Stimulated activated effector memory CD8-positive, alpha-beta T cell treated with anti-CD3 and anti-CD28 coated beads, Interleukin-12 subunit alpha, Interleukin-12 subunit beta, amount 100 ng/mL, for 72 hours (primary cell): ENCODE measurements at places on chromosomes 7 and 10.

DNA sequence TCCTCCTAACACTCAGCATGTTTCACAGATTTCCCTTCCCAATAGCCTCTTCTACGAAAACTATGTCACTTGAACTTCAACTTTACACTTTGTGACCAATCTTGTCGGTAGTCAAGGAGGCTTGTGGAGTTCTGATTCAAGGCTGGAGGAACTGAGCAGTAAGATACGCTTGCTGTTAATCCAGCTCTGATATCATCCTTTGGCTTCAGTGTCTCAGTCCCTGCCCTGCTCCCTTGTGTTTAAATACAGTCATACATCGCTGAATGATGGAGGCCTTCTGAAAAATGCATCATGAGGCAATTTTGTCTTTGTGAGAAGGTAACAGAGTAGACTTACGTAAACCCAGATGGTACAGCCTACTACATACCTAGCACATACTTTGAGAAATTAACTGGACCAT lies 173.6 kb downstream of the RNF133 start:
- no peak for DNase-seq

GRCh38 chr10:113455947-113456346 lies 96.9 kb upstream of the HABP2 start:
- DNase-seq: no peak

DNA sequence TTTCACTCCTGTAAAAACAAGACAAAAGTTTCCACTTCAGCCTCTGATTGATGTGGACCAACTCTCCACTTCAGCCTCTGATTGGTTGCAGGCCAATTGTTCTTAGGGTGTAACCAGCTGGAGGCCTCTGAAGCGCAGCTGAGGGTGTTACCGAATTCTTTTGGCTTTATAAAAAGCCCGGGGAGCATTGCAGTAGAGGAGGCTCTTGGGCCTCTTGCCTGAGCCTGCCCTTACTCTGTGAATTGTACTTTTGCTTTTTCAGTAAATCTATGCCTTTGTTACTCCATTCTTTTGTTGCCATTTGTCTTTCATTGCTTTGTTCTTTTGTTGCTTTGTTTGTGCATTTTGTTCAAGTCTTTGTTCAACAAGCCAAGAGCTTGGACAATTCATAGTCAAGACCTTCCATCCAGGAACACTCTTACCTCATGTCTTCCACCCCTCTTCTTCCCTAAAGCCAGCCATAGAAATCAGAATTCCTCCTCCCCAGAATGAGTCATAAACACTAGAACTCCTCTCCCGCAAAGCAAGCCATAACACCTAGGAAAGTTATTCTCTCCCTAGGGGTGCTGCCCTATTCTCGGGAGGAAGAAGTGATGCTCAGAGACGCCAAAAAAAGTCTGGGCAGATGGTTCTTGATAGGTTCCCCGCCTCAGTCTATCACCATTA lies 53.5 kb upstream of the ARMC3 start:
- DNase-seq: no peak

DNA sequence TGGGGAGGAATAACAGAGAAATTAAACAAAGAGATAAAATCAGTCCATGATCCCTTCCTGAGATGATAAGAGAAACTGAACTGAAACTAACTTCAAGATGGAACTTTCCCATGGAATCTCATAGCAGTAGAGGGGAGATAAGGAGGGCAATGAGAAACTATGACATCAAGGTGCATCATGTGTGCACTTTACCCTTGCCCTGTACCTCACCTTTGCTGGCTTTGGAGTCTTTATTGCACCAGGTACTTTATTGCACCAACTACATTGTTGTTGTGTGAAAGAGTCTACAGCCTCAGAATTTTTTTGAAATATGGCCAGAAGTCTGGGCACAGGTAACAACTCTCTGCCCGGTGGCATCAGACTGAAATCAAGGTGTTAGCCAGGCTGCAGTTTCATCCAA lies 11.2 kb upstream of the SMC3 start:
- DNase-seq: no peak

- no peak for DNase-seq
These were observed 25.1 kb downstream of the TSPAN12 start for GRCh38 chr7:120832803-120833202.

DNA sequence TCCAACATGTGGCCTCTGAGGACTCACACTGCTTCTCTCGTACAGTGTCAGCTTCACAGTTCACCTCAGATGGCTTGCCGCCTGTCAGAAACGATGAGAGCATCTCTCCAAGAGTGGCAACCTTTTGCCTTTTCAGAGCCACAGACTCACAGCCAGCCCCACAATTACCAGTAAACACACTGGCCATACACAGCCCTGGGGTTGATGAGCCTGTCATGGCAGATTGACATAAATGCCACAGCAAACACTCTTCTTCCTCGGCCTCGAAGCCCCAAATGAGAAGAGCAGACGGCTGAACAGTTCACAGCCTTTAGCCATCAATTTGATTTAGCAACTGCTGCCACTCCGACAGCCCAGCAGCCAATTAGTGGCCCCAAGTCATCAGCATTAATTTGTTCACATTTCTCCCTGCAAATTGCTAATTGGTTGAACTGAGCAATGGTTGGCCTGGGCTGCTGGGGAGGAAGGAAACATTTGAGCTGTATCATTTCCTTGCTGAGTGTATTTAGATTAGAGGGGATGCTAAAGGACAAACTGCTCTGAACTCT lies 1142.9 kb downstream of the SORCS3 start:
- no peak for DNase-seq

DNA sequence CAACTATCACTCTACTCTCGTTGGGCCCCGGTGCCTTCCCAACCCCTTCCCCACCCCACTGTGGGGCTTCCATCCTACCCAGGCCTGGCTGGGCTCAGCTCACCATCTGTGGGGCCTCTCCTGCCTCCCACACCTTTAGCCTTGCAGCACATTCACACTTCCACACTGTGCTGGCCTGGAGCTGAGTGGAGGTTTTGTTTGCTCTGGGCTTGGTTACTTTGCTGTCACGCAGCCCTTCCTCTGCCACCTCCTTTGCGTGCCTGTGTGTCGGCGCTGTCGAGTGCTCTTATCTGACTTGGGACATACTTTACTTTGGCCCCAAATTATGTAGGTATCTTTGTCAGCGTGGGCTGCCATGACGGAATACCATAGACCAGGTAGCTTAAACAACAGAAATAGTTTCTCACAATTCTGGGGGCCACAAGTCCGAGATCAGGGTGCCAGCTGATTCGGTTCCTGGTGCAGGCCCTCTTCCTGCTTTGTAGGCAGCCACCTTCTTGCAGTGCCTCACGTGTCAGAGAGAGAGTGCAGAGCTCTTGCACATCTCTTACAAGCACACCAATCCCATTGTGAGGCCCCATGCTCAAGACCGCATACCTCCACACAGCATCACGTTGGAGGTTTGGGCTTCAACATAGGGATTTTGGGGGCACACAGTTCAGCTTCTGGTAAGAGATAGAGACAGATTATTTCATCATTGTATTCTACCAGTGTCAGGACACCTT lies 89.0 kb downstream of the CUL1 start:
- no peak for DNase-seq

GRCh38 chr10:47192273-47192672 lies 107.7 kb upstream of the GDF10 start:
- DNase-seq: no peak

GRCh38 chr10:76354212-76354738 lies 922.9 kb downstream of the LRMDA start:
- no peak for DNase-seq

DNA sequence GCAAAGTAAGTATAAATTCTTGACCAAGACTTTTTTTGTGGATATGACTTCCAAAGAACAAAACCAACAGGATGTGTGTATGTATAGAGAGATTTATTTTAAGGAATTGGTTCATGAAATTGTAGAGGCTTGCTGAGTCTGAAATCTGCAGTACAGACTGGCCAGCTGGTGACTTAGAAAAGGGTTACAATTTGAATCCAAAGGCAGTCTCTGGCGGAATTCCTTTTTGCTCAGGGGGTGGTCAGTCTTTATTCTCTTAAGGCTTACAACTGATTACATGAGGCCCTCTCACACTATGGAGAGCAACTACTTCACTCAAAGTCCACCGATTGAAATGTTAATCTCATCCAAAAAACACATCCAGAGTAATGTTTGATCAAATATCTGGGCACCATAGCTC lies 100.1 kb upstream of the IMMP2L start:
- DNase-seq: no peak

GRCh38 chr10:115936926-115937767 lies 335.9 kb downstream of the GFRA1 start:
- no peak for DNase-seq

- DNase-seq: no peak
These were observed 6.3 kb downstream of the PITX3 start for GRCh38 chr10:102234888-102235597.

DNA sequence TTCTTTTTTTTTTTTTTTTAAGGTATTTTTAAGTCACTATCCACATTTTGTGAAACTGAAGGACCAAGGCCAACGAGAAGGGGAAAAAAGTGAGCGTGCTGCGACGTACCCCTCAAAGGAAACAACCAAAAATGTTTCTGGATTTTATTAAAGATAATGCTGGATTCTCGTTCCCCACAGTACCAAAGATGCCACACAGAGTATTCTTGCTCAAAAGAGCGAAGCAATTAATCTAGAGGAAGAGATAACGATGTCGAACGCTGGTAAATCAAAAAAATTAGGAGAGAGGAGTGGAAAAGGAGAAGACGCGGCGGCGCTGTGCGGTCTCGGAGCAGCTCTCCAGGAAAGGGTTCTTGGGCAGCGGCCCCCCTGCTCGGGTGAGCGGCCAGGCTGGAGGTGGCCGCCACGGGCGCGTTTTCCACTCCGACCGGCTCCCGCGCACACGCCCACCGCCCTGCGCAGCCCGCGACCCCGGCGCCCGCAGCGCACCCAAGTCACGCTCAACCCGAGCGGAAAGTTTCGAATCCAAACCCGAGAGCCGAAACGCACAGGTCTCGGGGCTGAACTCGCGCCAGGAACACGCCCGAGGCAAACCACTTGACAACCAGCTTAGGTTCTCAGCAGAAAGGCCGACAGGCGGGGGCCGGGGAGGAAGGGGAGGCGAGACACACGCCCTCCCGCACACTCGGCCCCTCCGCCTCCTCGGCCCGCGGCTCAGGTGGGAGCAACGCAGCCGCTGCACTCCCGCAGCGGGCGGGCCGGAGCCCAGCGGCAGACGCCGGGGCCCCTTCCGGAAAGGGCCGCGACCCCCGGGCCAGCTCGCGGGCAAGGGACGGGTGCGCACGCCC lies 989 bp downstream of the SRPK2 start:
- DNase-seq: peak; percentile 65

DNA sequence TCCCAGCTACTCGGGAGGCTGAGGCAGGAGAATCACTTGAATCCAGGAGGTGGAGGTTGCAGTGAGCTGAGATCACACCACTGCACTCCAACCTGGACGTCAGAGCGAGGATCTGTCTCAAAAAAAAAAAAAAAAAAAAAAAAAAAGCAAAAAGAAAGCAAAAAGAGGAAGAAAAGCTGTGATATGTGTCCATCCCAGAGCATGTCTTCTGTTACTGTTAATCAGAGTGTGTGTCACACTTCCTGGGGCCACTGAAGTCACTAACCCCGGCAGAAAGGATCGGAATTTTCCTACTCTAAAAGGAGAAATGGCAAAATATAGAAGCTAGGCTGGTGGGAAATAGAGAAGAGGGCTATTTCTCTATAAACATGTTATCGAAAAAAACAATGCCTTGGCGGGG lies 11.9 kb downstream of the PIK3AP1 start:
- no peak for DNase-seq

DNA sequence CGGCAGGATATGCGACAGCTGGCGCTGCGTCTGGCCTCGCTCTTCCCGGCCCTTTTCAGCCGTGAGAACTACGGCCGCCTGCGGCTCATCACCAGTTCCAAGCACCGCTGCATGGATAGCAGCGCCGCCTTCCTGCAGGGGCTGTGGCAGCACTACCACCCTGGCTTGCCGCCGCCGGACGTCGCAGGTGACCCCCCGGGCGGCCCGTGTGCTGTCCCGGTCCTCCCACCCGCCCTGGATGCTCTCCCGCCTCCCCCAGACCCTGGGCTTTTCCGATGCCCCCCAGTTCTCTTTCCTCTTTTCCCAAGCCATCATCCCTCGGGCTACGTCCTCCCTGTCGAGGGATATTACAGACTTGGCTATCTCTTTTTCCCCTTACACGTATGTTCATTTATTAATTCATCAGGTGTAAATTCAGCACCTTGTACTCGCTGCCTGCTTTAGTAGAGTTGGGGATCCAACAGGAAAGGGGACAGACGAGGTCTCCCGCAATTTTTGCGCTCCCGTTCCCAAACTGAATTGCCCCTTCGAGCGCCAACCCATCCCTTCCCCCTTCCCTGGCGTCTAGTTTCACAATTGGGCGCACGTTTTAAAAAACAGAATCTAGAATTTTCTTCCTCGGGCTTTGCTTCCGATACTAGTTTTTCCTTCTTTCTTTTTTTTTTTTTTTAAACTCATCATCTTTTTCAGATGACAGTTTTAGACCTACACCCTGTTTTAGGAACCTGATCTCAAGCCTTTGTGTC lies 846 bp downstream of the MINPP1 start:
- DNase-seq: peak; percentile 20

DNA sequence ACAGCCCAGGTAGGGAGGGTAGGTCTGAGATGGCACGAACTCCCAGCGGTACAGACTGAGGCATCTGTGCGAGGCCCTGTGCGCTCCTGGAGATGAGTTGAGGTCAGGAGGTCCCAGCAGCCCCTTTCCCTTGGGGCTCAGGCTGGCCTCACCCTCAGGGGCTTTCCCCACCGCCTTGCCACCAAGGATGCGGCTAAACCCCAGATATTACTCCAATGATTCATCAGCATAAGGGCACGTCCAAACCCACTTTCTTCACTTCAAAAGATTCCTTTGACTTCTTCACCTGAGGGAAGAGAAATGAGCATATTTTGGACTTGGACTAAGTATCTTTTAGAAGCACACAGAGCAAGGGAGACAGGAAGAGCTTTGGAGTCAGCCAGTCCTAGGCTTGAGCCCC lies 20.3 kb downstream of the UROS start:
- no peak for DNase-seq

DNA sequence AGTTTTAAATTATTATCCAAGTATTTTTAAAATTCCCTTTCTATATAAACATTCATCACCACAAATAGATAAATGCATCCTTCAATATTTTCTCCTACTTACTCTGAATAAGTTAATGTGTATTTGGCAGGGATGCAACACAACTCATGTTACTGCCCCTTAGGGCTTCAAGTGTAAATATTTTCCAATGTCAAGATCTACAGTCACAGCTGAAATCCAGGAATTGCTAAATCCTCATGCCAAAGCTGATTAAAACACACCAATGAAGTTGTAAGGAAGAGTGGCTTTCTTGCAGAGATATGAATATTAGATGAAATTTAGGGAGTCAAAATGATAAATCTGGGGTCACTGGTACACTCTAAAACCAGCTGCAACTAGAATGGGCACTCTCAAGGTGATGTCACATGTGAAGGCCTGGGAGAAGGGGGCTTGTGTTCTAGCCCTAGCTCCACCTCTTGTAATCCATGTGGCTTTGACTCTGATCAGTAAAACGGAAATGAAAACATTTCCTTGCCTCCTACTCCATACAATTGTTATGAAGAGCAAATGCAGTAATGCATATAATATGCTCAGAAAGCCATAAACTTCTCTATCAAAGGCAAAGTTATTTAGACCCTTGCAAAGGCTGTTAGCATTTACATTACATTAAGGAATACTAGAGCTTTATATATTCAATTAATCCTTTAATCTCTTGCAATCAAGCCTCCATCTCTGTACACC lies 228.1 kb upstream of the NFE2L3 start:
- no peak for DNase-seq

GRCh38 chr10:76115131-76115470 lies 683.7 kb downstream of the LRMDA start:
- no peak for DNase-seq

- DNase-seq: no peak
These were observed 64.8 kb upstream of the YAE1 start for GRCh38 chr7:39501358-39501757.
